ENCODE measurements at places on chromosomes 1 and 21.
A peak's percentile ranks its signal among the peaks of the same experiment; 100 is the strongest.

DNA sequence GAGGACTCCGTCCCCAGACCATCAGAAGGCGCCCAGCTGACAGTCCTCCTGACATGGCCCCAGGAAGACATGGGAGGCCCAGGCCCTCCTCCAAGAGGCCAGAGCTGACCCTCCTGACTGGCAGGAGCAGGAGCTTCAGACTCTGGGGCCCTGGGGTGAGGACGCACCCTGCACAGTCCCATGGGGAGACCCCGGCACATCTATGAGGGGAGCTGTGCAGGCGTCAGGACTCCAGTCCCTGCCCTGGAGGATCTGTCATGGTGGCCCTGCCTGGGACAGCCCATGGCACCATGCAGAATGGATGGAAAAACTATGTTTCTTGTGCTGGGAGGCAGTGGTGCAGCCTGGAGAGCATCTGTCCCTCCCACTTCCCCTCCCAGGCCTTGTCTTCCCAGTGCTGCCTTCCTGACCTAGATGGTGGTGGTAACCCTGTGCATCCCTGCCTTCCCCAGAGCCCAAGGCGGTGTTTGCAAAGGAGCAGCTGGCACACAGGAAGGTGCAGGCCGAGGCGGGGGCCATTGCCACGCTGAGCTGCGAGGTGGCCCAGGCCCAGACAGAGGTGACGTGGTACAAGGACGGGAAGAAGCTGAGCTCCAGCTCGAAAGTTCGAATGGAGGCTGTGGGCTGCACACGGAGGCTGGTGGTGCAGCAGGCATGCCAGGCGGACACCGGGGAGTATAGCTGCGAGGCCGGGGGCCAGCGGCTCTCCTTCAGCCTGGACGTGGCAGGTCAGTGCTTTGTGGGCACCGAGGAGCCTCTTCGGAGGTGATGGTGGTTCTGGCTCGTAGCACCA lies 41.9 kb downstream of the OBSCN start:
- no peak for DNase-seq

GRCh38 chr1:89996450-89997110 lies 1.7 kb downstream of the ZNF326 start:
- no peak for DNase-seq

GRCh38 chr1:4684136-4684535 lies 29.7 kb downstream of the AJAP1 start:
- DNase-seq = no peak

DNA sequence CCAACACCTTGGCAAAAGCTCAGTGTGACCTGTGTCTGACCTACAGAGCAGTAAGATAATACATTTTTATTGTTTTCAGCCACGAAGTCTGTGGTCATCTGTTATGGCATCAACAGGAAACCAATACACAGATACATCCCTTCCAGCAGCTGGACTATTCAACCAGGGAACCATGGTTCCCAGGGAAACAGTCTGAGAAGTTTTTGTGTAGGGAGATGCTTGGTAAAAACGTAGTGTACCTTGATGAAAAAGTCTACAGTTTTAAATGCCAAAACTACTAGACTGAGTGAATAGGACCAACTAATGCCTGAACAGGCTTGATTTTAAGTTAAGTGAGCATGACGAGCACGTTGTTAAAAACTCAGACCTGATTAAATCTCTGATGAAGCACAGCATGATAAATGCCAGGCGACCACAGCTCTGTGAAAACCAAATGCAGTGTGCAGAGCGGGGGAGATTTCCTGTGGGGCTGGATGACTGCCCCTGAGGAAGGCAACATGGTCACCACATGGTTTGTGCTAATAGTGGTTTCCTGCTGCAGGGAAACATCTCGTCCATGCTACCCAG lies 228.9 kb downstream of the TNR start:
- DNase-seq = peak; percentile 59

- DNase-seq = no peak
Measured at GRCh38 chr1:218478336-218478735, 133.2 kb downstream of the TGFB2 start.

DNA sequence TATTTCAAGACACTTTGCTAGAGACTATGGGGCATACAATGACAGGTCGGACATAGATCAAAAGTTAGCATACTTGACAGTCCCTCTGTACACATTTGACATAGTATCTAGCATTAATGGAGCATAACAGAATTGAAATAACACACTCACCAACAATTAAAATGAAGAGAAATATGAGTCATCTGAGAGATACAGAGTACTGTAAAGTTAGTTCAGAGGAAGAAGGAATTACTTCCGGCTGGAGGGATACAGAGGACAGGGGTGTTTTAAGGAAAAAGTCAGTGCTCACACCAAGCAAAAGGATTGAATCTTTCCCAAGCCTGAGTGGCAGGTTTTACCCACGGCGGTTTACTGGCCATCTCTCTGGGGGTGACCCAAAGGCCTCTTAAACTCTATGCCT lies 2.4 kb downstream of the ZMYND12 start:
- DNase-seq = no peak

GRCh38 chr1:216606047-216606637 lies 117.1 kb downstream of the ESRRG start:
- no peak for DNase-seq

- no peak for DNase-seq
Measured at GRCh38 chr1:229225331-229225782, 45.6 kb upstream of the RAB4A start.

All from left renal pelvis (tissue), 4 donors.